ENCODE measurements at places on chromosomes 1 and 21.

DNA sequence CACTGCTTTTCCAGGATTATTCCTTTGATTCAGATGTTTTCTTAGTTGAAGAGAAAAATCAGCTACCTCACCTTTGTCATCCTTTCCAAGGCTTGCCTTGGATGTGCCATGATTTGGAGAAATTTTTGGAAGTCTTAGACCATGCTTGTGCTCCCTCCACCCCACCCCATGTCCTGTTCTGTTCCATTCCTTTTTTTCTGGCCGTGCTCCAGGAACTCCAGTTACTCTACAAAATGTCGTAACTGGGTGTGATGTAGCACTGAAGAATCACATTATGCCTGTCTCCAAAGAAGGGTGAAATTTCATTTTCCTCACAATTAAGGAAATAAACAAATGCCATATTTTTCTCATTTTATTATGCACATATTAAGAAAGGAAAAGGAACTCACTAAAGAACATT, 217.8 kb upstream of the ZRANB2 start:
- DNase-seq, result no peak

DNA sequence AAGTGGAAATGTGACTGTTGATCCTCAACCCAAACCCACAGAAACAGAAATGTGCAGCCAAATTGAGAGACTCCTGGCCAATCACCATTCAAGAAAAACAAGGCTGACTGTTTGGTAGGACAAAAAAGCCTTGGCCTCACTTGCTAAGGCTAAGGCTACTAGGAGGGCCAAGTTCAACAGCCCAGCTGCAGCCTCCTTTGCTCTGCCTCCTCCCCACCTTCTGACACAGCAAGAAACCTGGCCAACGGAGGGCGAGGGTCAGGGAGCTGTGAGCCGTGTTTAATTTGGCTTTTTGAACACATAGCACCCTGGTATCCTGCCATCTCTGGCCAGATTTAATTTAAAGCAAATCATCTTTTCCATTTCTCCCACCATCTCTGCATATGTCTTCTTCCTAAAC, 165.8 kb upstream of the RAB4A start:
- no peak for DNase-seq

DNA sequence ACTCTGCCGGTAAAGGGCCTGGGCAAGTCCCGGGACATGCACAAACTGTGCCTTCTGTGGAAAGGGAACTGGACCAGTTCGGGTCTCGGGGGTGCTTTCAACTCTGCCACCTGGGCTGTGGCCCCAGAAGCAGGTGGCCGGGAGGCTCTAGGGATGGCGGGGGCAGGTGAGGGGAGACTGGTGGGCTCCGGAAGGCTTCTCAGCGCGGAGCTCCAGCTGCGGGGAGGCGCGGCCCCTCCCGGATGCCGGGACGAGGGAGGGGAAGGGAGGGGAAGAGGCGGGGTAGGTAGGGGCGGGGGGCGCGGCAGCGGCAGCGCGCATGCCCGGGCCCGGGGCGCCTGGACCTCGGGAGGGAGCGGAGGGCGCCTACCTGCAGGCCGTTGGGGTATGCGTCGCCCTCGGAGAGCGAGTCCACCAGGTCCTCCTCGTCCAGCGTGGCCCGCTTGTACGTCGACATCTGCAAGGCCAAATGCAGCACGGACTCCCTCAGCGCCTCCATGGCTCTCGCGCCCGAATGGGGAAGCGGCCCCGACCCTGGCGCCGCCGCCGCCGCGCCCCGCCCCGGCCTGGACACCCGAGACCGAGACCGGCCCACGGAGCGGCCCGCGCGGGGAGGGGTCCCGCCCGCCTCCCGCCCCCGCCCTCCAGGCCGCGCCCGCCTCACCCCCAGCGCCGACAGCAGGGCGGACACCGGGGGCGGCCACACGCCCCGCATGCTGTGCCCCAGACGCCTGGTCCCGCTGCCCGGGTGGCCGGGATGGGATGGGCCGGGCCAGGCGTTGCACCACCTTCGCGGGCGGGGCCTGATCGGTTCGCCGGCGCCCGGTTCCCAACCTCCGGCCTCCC, at the start of gene ECE1:
ECE1 (minus strand) TSS at position 764 of the 846 bp plus-strand sequence; CDS start at position 715, 49 bp downstream.
- peak; percentile 57 for DNase-seq

DNA sequence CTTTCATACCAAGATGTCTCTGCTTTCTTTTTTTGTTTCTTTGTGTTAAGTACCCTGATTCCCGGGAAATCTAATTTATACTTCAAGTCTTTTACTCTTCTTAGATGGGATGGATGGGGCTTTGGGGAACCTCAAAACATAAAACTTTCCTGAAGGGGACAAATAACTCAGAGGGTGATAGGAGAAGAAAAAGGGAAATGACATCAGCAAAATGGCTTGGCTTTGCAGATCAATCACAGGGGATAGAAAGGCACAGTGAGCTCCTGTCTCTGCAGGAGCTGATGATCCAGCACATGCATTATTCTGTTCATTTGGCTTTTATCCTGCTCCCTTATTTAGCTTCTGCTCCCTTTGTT, 1.4 kb upstream of the CA14 start:
- DNase-seq, result no peak

GRCh38 chr1:90717665-90718410, 736 bp upstream of the BARHL2 start:
- peak; percentile 91 for DNase-seq

DNA sequence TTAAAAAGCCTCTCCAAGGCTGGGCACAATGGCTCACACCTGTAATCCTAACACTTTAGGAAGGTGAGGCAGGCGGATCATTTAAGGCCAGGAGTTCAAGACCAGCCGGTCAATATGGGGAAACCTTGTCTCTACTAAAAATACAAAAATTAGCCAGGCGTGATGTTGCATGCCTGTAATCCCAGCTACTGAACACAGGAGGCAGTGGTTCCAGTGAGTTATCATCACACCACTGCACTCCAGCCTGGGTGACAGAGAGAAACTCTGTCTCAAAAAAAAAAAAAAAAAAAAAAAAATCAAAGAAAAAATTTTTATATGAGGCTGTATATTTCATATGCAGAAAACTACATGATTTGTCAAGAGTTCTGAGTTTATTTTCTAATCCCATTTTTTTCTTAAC, 1107.1 kb upstream of the TMPRSS15 start:
- no peak for DNase-seq

DNA sequence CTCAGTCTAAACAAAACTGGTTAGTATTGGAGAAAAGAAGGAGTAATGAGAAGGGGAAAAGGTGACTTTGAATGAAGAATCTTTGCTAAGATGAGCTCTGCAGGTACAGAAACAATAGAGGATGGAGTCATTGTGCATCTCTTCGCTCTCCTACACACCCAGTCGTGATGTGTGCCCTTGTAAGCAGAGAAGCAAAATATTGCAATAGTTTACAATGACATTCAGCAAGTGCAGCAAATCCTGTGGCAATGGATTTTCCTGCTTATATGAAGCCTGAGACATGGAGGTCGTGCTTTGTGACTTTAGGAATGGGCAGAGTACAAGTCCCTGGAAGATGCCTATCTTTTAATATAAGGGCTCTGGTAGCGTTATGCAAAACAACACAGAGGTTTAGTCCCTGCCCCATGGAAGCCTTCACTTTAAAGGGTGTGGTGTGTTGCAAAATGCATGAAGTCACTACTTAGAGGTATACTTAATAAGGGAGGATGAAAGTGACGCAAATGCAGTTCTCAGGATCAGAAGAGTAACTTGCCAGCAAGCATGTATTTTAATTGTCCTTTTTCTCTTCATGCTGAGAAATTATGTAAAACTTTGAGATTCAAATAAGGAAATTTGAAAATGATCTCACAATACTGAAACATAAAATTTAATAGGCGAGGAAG, 88.0 kb upstream of the IVNS1ABP start:
- no peak for DNase-seq

GRCh38 chr1:172070055-172070454, 228.8 kb downstream of the DNM3 start:
- no peak for DNase-seq

DNA sequence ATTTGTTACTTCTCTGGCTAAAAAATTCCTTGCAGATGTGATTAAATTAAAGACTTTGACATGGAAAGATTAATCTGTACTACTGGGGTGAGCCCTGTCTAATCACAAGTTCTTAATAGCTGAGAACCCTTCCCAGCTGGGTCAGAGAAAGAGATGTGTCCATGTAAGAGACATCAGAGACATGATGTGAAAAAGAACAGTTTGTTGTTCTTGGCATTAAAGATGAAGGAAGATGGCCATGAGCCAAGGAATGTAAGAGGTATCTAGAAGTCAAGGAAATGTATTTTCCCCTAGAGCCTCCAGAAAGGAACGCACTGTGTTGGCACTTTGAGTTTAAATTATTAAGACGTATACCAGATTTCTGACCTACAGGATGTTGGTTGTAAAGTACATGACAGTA, 1271.5 kb upstream of the PRMT6 start:
- no peak for DNase-seq

Measured in NCI-H345 (cell line).